CD4-positive, alpha-beta T cell treated with Interleukin-6 for 4 hours (primary cell): ENCODE measurements at places on chromosomes 2 and 18.

- no peak for DNase-seq
Observed at GRCh38 chr2:60312618-60313017, 240.8 kb downstream of the BCL11A start.

DNA sequence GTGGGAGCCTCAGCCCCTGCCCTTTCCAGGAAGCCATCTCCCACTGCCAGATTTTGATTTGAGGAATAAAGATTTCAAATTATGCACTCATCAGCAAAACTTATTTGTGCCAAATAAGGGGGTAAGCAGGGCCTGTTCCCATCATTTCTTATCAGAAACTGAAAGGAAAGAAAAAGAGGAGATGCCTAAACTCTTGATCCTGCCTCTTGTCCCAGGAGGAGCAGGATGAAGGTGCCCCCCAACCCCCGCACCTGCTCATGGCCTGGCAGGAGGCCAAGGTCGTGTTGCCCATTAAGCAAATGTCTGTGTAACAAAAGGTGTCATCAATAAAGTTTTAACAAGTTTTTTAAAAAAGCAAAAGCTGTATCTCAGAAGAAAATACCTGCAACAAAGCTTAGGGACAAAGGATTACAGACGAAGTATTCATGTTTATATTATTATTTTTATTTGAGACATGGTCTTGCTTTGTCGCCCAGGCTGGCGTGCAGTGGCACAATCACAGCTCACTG is 80.0 kb downstream of the INPP5D start:
- DNase-seq: no peak

DNA sequence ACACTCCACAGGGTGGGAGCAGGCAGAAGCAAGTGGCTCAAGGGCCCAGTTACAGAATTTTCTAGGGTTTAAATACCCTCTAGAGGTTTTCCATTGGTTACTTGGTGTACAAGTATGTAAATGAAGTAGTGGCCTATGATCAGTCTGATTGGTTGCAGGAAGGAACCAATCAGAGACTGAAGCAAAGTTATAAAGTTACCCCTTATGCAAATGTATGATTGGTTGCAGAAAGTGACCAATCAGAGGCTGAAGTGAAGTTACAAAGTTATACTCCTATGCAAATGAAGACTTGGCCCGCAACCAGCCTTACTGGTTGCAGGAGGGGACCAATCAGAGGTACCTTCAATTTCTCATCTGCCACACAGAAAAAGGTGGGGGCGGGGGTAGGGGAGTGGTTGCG is 154.6 kb downstream of the INO80D start:
- no peak for DNase-seq

- no peak for DNase-seq
Observed at GRCh38 chr2:39685126-39685525, 19.4 kb downstream of the TMEM178A start.

GRCh38 chr2:212276813-212277212 is 261.8 kb downstream of the ERBB4 start:
- DNase-seq: no peak

- no peak for DNase-seq
Observed at GRCh38 chr2:69755862-69756467, 14.0 kb downstream of the ANXA4 start.

DNA sequence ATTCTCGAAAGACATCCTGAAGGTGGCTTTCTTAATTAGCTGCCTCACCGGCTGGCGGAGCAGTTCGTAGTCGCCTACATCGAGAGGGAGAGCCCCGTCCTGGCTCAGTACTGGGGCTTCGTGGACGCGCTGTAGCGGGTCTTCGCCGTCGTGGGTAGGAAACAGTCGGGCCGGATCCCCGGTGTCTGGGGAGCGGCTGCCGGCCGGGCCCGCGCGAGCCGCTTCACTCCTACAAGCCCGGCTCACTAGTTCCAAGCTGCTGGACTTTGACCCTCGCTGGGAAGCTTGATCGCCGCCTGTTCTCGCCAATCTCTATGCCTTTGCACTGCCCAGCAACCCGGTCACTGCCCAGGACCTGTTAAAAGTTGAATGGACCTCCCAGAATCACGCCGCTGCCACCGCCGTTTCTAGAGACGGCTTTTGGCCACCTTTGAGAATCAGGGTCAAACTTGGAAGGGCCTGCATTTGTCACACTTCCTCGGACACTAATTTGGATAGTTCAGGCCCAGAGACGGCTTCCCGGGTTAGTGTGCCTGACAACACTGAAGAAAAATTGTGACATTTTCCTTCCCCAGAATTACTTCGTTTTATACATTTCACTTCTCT is 41.4 kb upstream of the AKAIN1 start:
- peak; percentile 57 for DNase-seq

- DNase-seq: no peak
Observed at GRCh38 chr2:175439416-175439815, 257.9 kb upstream of the ATP5MC3 start.

DNA sequence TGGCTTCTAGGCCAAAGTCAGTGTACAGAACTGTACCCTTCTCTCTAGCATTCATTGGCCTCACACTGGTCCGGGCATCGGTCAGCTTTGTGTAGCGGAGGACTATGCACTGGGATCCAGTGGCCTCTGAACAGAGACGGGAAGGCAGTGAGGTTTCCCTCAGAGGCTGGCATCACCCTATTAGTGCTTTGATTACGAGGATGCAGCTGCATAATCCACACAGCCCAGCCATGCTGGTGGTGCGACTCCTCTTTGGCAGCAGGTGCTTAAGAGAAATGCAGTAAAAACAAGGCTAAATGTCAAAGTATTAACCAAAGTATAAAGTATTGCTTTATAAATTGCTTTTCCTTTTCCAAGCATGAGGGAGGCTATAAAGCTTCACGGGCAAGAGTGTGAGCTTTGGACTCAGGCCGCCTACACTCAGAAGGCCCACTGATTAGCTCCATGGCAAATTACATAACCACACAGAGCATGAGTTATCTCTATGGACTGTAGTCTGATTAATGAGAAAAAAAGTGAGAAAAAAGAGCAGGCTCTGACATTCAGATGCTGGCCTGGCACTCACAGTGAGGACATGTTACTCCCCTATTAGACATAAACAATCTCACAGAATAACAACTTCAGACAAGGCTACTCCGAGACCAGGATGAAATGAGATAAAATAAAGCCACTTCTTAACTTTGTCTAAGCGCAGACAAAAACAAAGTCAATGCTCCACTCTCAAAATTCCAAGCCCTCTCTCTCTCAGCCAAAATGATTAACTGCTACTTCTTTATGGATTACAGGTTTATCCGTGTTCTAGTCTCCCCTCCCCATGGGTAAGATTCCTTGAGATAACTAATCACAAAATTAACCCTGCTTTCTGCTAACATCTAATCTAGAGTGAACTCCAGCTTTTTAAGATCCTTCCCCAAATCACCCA is 6.4 kb upstream of the CRYGC start:
- no peak for DNase-seq

DNA sequence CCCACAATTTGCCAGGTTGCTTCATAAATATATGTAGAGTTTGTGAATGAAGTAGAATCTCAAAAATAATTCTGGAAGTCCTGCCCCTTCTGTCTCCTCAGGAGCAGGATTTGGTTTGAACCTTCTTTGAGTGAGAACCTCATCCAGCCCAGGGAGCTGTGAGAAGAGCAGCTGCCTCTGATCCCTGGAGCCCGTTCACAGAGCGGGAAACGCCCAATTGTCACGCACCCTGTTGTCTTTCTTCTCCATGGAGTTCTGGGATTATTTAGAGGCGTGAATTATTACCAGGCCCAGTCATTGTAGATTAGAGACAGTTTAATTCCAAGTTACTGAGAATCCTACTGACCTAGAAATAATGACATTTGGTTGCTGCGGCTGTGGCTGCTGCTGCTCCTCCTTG is 66.1 kb downstream of the TPO start:
- no peak for DNase-seq

DNA sequence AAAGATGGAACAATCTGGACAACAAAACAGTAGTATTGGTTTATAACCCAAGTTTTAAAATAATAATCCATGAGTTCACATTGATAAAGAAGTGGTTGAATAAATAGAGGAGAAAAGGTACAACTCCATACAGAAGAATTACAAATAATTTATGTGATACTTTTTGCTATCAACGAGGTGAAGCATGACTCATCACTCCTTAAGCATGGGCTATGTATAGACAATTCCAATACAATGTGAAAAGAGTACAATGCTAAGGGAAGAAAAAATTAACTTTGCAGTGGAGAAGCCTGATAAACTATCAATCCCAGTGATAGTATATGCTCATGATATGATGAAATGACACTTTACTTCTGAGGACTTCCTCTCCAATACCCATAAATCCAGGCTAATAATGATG is 312.9 kb downstream of the GULP1 start:
- DNase-seq: no peak

DNA sequence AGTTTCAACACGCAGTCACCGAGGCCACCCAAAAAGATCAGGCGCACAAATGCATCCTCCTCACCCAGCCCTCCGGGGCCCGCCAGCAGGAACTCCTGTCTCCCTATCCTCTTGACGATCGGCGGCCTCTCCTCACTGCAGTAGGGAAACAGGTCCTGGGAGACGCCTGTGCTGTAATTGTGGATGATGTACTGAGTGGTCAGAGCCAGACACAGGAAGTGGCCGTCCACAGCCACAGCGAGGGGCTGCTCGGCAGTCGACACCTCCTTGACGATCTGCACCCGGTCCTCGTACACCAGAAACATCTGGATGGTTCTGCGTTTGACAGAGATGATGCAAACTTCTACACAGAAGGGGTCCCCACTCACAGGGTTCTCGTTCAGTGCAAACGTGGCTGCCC is 22.0 kb downstream of the TGFBRAP1 start:
- DNase-seq: no peak

- DNase-seq: no peak
Observed at GRCh38 chr2:64748561-64748960, 94.8 kb upstream of the SERTAD2 start.

GRCh38 chr2:4053769-4054493 is 350.6 kb downstream of the DCDC2C start:
- DNase-seq: no peak

DNA sequence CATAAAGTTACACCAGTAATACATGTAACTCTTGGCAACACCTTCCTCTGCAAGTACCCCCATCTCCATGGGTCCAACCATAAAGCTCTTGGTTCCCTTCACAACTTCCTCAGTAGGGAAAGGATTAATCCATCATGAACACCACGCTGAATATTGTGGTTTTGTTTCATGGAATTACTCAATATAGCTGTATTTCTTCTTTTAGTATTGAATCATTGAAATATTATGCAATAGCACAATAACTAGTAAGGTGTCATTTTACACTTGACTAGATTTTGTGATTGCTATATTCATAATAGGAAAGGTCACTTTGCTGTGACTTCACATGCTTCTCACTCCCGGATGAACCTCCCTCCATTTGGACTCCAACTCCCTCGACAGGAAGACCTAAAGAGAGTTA is 29.7 kb upstream of the PID1 start:
- no peak for DNase-seq

GRCh38 chr18:54742659-54743604 is 85.3 kb upstream of the RAB27B start:
- DNase-seq: no peak

DNA sequence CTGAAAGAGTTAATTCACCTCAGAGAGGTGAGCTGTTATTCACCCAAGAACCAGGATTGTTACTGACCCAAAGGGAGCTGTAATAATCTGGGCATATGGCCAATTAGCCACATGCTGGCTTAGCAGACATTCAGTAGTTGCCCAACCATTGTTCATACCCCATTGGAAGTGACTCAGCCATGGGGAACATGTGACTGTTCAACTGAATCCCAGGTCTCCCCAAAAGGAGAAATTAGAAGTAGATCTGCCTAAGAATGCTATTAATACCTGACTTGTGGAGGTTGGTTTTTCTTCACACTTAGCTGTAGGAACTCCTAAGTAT is 272.6 kb upstream of the UBE2E3 start:
- no peak for DNase-seq

- no peak for DNase-seq
Observed at GRCh38 chr2:205267323-205267722, 415.0 kb upstream of the NRP2 start.

- DNase-seq: no peak
Observed at GRCh38 chr2:241183221-241183620, 5.3 kb upstream of the ANO7 start.

DNA sequence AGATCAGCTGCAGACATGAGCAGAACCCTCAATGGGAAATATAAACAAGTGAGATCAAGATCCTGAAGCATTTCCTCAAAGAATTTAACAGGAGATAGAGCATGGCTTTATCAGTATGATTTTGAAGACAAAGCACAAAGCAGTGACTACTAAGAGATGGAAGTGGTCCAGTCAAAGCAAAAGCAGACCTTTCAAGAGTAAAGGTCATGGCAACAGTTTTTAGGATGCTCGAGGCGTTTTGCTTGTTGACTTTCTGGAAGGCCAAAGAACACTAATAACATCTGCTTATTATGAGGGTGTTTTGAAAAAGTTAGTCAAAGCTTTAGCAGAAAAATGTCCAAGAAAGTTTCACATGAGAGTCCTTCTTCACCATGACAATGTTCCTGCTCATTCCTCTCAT is 128.5 kb downstream of the KCNE4 start:
- DNase-seq: no peak

DNA sequence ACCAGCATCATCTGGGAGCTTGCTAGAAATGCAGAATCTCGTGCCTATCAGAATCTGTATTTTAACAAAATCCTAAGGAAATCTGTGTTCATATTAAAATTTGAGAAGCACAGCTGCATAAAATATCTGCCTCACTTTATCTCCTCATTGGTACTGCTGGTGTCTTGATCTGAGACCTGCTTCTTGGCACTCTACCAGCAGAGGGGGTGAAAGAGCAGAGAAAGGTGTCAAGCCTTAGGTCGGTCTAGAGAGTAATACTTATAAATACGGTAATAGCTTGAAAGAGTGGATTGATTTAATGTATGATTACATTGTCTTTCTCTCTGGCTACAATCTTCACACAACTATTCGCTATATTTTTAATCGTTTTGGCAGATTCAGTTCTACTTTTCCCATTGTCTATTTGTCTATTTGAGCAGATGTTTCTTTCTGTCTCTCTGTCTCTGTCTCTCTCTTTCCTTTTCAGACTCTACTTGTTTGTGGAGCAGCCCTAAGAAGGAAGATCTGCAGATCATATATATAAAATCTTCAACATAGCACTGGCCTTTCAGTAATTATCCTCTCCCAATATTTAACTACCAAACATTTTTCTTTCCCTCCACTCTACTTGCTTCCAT is 1.7 kb upstream of the GCG start:
- peak; percentile 60 for DNase-seq
